BJ (cell line): ENCODE measurements at places on chromosomes 6 and 20.

GRCh38 chr6:117624869-117625481, 22.7 kb upstream of the GOPC start:
- DNase-seq = no peak

DNA sequence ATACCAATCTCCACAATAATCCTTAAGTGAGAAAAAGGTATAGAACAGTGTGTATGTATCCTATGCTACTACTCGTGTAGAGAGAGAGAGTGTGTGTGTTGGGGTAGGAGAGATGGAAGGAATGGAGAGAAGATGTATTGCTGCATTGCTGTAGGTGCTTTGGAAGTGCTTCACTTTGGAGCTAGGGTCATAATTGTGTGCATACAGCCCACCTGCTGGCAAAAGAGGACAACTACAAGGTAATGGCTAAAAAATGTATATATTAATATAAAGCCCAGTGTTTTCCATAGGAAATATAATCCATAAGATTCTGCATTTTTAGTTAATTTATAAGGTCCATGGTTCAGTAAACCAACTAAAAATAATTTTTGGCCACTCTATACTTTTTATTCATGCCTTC, 36.1 kb downstream of the SERAC1 start:
- DNase-seq = no peak

- no peak for DNase-seq
Observed at GRCh38 chr6:133683308-133683580, 205.7 kb upstream of the TCF21 start.

DNA sequence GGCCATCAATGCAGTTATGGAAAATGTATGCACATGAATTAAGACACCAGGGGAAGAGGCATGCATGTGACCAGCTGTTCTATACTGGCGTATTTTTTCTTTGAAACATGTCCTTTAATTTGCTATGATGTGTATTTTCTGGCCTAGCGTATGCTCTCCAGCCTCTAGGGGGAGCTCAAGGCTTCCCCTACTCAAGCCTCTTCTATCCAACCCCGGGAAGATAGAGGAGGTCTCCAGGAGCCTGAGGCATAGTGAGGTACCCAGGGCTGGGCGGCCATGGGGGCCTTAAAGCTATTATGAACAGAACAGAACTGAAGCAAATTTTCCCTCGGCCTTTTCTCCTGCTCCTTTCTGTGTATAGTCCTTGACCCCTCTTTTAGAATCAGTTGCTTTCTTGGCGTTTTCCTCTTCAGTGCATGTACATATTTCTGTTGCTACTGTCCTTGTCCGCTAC, 528.9 kb downstream of the MAFB start:
- no peak for DNase-seq

GRCh38 chr6:155454471-155454870, 1.2 kb downstream of the NOX3 start:
- no peak for DNase-seq

GRCh38 chr6:30601436-30601814, 15.6 kb downstream of the PPP1R10 start:
- DNase-seq = no peak

DNA sequence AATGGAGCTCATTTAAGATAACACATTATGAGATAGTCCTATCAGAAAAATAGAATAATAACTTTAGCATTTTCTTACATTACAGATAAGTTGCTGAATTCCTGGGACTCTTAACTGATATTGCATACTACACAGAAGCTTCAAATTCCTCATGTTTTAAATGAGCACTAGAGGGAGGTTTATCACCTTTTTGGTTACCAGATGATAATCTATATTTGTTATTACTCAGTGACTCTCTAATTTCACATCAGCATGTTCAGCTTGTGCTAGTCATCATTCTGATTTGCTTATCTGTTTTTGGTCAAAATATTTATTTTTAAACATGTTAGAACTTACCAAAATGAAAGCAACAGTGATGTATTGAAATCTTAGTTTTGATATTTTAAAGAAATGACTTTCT, 20.5 kb upstream of the GJA10 start:
- no peak for DNase-seq

GRCh38 chr6:71229477-71229876, 59.1 kb upstream of the OGFRL1 start:
- DNase-seq = no peak

DNA sequence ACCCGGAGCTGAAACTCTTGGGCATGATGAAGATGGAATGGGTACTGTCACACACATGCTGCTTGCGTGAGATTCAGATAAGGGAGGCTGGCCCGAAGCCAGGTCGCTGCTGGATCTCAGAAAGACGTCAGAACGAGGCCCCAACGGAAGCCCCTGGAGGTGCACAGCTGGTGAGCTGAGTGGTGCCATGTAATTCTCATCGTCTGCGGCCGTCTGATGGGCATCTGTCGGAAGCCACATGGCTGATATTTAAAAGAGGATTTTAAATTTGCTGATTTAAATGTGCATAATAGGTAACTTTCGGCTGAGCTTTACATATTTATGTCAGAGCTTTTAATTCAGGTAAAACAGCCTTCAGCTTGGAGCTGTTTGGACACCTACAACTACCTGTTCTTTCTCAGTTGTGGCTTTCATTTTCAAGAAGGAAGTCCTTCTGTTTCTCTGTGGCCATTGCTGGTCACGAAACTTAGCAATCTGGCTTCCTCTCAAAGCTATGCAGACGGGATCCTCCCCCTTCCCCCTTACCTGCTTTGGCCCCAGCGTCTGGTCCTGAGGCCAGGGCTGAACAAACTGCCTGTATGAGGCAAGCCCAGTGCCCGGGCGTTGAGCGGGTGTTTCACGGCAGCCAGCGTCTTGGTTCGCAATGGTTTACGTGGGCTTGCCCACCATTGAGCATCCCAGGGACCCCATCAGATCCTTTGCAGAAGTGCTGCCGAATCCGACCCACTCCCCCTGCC, 9.2 kb downstream of the SLCO4A1 start:
- no peak for DNase-seq

DNA sequence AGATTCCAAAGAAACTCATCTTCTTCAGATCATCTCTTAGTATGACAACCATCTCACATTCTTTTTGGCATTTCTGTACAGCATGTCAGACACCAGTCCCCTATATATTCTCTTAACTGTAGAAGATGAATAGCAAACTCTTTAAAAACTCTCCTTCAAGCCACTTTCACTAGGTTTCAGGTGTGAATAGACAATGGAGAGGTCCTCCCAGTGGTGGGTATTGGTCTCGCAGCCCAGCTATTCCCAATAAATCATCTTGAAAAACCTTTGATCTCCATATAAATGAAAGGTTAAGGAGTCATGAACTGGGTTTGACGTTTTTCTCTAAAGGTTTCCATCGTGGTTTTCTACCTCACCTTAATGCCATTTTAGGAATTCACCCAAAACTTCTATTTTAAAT, 180.0 kb downstream of the GJA1 start:
- no peak for DNase-seq

- no peak for DNase-seq
Observed at GRCh38 chr20:54176610-54177009, 2.8 kb upstream of the CYP24A1 start.

- no peak for DNase-seq
Observed at GRCh38 chr6:43308101-43308989, at the start of gene CRIP3. Gene CRIP3 (minus strand): TSS chr6:43308826. CDS start chr6:43308792, 34 bp downstream.

DNA sequence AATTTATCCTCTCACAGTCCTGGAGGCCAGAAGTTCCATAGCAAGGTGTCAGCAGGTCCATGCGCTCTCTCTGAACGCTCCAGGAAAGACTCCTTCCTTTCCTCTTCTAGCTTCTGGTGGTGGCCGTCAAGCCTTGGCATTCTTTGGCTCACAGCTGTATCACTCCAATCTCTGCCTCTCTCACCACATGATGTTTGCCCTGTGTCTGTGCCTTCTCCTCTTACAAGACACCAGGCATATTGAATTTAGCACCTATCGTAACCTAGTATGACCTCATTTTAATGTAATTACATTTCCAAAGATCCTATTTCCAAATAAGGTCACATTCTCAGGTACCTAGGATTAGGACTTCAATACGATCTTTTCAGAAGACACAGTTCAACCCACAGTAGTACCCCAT, 428.5 kb downstream of the CD83 start:
- no peak for DNase-seq

DNA sequence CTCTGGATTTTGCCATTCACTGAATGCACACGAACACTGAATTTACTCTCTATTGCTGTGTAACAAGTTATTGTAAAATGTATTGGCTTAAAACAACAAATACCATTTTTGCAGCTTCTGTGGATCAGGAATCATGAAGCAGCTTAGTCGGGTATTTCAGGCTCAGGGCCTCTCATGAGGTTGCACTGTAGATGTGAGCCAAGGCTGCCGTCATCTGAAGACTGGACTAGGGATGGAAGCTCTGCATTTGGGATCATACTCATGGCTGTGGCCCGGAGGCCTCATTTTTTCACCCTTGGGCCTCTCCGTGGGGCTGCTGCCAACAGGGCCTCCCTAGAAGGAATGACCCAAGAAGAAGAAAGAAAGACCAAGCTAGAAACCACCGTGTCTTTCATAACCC, 492.4 kb upstream of the CDH4 start:
- no peak for DNase-seq

- no peak for DNase-seq
Observed at GRCh38 chr6:123117145-123117908, 121.3 kb downstream of the CLVS2 start.

GRCh38 chr6:117538615-117539014, 56.1 kb downstream of the DCBLD1 start:
- DNase-seq = no peak

DNA sequence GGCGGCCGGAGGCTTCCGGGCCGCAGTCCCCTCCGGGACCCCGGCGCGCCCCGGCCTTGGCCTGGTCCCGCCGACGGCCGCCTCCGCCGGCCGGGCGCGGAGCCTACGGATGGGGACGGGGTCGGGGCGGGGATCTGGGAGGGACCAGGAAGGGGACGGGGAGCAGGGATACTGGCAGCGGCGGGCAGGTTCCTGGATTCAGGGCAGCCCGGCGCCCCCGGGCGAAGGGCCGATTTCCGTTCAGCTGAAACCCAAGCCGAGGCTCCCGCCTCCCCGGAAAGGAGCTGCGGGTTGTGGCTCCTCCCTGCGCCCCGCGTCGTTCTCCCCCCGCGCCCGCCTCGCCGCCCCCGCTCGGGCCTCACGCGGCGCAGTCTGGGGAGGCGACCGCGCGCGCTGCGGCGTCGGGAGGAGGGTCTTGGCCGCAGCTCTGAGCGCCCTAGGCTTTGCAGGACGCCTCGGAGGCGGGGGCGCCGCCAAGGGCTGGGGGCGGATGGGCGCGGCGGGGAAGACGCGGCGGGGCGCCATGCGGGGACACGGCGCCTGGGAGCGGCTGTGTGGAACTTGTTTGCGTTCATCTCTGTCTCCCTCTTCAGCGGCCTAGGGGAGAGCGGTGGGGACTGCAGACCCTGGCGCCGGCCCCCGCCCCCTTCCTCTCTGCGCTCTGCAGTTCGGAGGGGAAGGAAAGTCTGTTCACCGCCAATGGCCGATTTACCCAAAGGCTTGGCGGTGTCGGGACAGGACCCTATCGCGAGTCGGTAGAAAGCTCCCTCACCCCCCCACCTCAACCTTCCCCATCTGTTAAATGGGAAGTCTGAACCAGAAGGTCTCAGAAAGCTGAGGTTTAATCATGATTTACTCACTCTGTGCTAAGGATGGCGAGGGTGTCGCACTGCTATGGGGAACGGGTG, 22.7 kb upstream of the TMEM181 start:
- DNase-seq = no peak

- no peak for DNase-seq
Observed at GRCh38 chr20:63148696-63149095, 67.2 kb downstream of the YTHDF1 start.

DNA sequence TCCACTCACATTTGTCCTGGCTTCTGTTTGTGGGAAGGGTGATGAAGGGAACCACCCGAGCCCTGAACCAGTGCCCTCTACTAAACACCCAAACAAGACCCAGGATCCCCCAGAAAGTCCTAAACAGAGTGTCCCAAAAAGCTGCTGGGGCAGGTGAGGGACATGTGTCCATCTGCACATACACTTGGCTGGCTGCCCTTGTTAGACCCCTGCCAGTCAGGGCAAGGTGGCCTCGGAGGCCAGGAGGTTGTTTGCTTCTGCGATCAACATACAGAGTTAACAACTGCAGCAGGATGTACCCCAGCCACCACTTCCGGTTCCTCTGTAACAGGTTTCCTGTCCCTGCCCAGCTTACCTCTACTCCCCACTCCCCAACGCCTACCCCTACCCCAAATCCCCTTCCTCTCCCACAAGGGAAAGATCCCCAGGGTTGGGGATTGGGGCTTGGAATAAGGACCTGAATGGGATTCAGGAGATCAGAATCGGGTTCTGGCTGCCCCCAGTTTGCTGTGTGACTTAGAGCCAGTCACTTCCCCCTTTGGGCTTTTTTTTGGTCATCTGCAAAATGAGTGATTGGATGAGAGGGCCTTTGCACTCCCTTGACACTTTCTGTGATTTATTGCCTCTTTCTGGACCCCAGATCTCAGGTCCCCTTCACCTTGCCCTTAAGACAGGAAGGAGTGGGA, 13.9 kb downstream of the DEF6 start:
- no peak for DNase-seq

GRCh38 chr6:115735610-115736009, 325.1 kb downstream of the FRK start:
- DNase-seq = no peak

DNA sequence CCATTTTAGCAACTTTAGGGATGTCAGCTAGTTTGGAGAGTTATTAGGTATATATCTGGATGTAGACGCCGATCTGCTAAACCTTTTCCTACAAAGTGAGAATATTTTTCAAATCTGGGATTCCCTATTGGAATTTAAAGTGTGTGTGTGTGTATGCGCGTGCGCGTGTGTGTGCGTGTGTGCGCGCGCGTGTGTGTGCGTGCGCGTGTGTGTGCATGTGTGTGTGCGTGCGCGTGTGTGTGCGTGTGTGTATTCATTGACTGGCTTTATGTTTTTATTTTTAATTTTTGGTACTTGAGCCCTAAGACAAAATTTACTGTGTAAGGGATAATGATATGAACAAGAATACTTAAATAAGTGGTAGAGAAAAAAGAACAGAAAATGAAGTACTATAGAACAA, 8.1 kb downstream of the PRL start:
- DNase-seq = no peak

DNA sequence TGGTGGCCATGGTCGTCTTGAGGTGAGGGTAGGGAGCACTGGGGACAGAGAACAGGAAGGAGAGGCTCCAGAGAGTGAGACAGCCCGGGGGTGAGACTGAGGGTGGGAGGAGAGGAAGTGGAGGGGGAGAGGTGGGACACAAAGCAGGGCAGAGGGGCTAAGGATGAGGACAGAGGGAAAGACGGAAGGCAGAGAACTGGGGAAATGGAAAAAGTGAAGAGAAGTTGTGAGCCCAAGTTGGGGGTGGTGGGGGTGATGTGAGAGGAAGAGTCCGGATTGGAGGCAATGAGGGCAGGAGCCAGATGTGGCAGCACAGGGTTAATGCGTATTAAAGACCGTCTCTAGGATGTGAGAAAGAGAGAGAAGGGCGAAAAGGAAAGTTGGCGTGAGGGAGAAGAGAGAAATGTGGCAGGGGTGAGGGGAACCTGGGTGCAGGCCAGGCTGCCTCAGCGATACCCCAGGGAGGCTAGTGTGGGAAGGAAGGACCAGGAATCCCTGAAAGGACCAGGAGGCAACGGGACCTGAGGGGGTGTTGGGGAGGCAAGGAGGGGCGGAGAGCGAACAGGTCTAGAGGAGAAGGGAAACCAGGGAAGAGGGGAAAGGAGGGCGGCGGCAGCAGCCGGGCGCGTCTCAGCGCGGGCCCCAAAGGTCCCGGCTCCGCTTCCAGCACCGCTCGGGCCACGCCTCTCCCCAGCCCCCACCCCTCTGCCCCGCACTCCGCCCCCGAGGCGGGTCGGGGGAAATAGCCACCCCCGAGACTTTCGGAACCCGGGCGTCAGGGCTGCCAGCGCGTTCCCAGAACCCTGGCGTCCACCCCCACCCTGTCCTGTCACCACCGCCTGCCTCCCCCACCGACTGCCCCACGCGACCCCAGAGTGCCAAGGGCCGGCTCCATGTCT, at the start of gene PPP1R18:
Gene PPP1R18 (minus strand): TSS at position 637 of the 899 bp plus-strand sequence. CDS start 627 bp downstream, at position 10.
- DNase-seq = no peak
